ENCODE measurements at places on chromosomes 16 and 17.

DNA sequence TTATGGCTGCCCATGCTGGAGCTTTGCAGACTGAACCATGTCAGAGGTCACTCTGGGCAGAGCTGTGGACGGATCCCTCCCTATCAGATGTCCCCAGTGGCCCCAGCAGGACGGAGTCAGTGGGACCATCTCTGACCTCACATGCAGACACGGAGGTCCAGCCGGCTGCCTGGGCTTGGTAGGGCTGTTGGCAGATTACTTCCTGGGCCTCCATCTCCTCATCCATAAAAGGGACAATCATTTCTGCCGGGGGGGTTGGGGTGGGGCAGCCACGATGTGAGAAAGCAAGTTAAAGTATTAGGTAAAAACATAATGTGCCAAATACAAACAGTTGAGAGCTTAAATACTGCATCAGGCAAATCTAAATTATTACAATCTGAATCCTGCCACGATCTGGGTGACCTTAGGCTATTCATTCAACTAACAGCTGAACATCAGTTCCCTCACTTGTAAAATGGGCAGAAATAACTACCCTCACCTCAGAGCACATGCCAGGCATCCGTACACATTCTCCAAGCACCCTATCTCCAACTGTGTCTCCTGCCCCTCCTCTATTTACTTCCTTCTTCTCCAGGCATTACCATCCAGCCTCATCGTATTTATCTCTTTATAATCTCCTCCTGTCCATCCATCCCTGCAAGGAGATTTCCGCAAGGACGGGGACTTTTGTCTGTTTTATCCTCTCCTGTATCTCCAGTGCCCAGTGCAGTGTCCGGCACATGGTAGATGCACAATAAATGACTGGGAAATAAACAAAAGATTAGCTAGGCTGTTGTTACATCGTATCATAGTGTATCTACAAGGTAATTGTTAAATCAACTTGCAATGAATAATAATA is 192.3 kb upstream of the FOXF1 start:
- DNase-seq: no peak

DNA sequence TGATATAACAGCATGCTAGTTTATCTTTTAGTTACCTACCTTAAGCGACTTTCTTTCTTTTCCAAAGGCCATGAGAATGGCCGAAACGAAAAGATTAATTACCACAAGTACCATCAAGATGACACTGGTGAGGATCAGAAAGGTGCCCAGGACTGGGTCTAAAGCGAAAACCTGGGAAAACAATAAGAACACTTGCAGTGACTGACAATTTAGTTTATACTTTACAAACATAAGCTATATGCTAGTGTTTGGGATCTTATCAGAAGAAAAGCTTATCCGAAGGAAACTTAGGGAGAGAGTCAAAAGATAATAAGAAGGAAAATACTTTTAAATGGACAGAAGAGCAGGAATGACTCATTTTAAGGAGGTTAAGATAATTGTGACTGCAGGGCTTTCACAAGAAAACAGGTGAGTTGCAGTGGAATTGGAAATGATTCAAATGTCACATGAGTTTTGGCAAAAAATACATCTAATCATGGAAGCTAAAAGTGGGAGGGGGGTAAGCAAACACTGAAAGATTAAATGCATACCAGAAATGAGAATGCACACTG is 34.8 kb downstream of the IST1 start:
- no peak for DNase-seq

- no peak for DNase-seq
These were observed 17.8 kb downstream of the MPHOSPH6 start for GRCh38 chr16:82152196-82152595.

- no peak for DNase-seq
These were observed 77.1 kb downstream of the SDK2 start for GRCh38 chr17:73566905-73567782.

- DNase-seq: no peak
These were observed 23.5 kb upstream of the RPL13 start for GRCh38 chr16:89536886-89537548.

GRCh38 chr16:23835390-23836077 is at the start of gene PRKCB:
PRKCB (plus strand) TSS chr16:23835983.
- DNase-seq: peak; percentile 81

- DNase-seq: no peak
These were observed 2335.5 kb downstream of the TP53TG3F start for GRCh38 chr16:35794896-35795295.

- peak; percentile 57 for DNase-seq
These were observed 20.0 kb upstream of the RNF135 start for GRCh38 chr17:30950669-30951399.

GRCh38 chr16:80260906-80261311 is 279.9 kb upstream of the DYNLRB2 start:
- DNase-seq: no peak

DNA sequence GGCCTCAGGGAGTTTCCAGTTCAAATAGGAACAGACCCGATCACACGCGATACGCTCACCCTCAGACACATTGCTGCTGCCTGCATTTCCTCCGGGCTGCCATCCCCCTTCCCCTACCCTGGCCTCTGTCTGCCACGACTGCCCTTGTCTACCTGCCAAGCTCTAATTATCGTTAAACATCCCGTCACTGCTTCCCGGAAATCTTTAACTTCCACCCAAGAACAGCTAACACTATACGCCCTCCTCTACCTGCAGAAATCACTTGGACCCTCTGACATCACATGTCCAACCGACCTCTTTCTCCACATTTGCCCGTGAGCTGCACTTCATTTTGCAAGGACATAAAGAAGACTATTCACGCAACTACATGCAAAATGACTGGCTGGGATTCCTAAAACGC is 40.4 kb downstream of the ABAT start:
- DNase-seq: no peak

DNA sequence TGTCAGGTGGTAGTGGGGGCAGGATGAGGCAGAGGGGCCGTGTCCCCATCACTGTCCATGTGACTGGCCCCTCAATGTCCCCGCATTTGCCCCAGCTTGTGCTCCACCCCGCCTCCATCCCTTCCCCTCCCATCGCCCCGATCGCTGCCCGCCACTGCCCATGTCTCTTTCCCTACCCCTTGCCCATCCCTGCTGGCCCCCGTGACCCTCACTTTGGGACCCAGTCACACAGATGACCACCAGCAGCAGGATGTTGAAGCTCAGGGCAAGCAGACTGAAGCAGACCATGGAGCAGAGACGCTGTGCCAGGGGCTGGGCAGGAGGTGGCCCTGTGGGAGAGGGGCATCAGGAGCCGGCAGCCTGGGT is 6.1 kb downstream of the ASGR2 start:
- no peak for DNase-seq

GRCh38 chr17:81465910-81466309 is 46.7 kb downstream of the ACTG1 start:
- no peak for DNase-seq

DNA sequence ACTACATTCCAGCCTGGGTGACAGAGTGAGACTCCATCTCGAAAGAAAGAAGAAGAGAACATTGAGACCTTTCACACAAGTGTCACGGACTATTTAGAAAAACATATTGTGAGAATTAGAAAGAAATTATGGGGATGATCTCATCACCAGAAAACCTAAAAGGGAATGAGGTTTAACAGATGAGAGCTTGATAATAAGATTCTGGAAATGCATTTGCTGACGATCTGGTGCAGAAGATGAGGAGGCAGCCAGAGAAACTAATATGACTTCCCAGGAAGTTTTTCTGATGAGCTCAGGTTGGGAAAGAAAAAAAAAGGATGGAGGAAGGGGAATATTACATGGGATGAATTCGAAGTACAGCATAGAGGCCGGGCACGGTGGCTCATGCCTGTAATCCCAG is 10.8 kb upstream of the APOH start:
- no peak for DNase-seq

- no peak for DNase-seq
These were observed 6.8 kb downstream of the ERN1 start for GRCh38 chr17:64123114-64123513.

DNA sequence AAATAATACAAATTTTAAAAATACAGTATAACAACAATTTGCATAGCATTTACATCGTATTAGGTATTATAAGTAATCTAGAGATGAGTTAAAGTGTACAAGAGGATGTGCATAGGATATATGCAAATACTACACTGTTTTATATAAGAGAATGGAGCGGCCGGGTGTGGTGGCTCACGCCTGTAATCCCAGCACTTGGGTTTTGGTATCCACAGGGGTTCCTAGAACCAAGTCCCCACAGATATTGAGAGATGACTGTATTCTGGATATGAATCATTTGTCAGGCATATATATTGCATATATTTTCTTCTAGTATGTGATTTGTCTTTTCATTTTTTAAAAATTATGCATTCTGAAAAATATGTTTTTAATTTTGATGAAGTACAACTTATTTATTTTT is 77.5 kb upstream of the MSI2 start:
- no peak for DNase-seq

- DNase-seq: no peak
These were observed 86.4 kb upstream of the LGALS9 start for GRCh38 chr17:27544350-27545131.

GRCh38 chr16:17944345-17944744 is 392.2 kb downstream of the NPIPA8 start:
- DNase-seq: no peak

DNA sequence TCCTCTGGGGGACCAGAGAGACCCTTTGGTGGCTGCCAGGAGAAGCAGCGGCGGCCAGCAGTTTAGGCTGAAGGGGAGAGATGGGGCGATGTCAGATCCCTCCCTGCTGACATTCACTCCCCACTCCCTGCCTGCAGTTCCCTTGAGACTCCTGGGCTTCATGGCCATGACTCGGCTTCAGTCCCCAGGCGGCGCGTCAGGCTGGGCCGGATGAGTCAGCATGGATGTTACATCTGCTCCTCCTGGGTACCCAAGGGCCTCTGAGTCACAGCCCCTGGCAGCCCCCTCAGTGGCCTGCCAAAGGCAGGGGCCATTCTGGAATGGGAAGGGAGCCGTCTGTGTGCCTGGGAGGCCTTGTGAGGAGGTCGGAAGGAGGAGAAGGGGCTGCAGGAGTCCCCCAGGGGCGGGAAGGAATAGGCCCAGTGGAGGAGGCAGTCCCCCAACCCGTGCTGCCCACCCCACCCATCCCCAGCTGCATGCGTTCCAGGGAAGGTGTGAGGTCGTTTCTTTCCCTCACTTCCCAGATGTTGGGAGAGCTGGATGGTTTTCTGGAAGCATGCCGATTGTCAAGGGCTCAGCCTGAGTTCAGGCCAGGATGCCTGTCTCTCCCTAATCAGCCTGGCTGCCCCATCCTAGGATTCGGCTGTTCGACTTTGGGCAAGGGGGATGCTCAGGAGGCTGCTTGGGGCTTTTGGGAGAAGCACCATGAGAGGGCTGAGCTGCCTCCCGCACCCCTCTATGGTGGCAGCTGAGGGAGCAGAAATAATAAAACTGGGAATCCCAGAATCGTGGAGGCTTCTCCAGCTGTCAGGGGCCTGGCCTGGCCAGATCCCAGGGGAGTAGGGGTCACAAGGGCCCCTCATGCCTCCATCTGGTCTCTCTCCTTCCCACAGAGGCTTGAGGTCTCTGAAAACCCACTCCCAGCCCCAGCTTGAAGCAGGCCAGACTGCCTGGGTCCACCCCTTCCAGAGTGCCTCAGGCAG is 9.7 kb downstream of the RHBDL3 start:
- no peak for DNase-seq

DNA sequence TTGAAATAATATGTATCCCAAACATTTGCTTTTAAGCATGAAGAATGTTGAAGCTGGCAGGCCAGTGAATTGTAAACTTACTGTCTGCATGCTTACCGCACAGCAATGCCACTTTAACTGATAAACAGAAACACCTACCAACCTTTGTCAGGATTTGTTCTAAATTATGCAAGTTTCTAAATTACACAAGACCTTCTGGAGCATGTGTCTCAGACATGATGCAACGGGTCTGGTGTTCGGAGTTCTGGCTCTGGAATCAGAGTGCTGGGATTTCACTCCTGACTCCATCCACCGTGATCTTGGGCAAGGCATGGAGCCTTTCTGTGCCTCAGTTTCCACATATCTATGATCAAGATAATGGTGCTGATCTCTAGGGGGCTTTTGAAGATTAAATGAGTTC is 111.2 kb downstream of the CCT6B start:
- no peak for DNase-seq

DNA sequence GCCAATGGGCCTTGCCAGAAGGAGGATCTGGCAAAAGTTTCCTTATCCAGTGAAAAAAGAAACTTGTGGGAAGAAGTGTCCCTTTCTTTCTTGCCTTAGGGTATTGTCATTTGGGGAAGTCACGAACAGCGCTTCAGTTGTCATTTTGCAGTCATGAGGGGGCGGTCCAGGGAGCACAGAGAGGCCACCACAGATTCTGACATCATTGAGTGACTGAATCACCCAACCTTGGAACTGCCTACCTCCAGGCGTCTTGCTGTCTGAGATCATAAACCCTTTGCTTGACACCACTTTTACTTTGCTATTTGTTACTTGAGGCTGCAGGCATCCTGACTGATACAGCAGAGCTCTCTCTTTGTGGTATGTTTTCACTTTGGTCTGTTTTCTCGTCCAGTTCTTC is 3.1 kb upstream of the WSCD1 start:
- no peak for DNase-seq

DNA sequence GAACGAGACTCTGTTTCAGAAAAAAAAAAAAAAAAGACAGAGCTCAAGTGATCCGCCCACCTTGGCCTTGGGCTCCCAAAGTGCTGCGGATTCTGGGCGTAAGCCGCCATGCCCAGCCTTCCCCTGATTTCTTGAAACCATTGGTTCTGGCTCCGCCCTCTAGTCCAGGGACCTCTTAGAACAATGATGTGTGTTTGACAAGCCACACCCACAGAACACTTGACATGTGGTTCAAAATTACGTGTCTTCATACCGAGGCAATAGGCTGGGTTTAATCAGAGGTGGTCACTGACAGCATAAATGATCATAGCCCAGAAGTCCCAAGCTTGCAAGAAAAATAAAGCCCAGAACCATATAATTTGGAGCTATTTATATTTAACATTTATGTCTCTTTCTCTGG is 23.0 kb downstream of the KNOP1 start:
- no peak for DNase-seq

DNA sequence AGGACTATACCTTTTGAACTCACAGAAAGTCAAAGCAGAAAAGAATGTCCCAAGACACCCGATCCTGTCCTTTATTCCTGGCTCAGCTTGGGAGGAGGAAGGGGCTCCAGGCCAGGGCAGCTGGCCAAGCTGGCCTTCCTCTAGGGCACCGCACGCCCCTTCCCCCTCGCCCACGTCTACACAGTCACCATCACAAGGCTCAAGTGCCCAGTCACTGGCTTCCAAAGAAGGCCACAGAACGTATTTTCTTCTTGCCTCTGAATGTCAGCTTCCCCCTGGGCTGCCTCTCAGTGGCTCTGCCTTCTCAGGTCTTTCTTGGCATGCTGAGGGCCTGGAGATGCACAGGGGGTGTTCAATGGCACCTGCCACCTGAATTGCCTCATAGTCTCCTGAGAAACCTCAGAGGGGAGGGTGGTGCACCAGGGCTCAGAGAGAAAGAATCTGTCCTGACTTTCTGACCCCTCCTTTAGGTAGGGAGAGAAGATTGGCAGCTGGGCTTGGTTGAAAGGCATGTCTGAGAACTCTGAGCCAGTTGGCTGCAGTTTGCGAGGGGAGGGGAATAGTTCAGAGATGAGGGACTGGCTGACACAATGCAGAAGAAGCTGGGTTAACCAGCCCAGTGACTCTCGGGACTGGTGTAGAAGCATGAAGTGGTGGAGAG is 2.1 kb downstream of the DHRS11 start:
- no peak for DNase-seq
